Upper lobe of right lung (tissue), 1 donor: ENCODE measurements at places on chromosomes 5 and 9. TPM values are rescaled to one million over a fixed set of nuclear protein-coding genes. Genes with fewer than 3 reads are reported as not detected.

Gene GDA
- 0.20 TPM for total RNA-seq

Gene SEMA6A
- total RNA-seq: 33.3 TPM

Gene ANKDD1B
- total RNA-seq: 3.7 TPM

Gene PTGDS
- 477 TPM for total RNA-seq

Gene KCNIP1
- total RNA-seq: 2.7 TPM

- no peak overlapping the region for H3K4me3 ChIP-seq
- DNase-seq: no peak
- no peaks in the 10 kb centered on the region for H3K27me3 ChIP-seq
These were observed 12.5 kb upstream of the RAD23B start for GRCh38 chr9:107270580-107270979.

DNA sequence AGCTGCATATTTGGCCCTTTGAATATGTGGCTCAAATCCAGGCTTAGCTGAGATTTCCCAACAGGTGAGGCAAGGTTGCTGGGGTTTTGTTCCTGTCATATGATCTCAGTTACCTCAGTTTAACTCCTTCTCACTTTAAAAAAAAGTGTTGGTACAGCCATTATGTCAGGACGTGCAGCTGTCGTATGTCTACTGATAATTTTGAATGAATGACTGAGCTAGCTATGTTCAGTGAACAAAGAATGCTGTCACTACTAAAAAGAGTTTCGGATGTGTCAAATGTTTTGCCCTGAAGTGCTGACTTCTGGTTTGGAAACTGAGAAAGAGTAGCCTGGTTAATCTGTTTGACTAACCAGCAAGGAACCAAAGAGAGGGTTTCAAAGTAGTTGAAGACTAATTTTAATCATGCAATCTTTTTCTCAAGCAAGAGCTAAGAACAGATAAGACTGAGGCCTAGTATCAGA is 106.3 kb upstream of the NR3C1 start:
- no peaks in the 10 kb centered on the region for H3K36me3 ChIP-seq
- H3K4me3 ChIP-seq: no peak overlapping the region
- peaks cover 11% of the 10 kb centered on the region for H3K4me1 ChIP-seq
- no peaks in the 10 kb centered on the region for H3K27me3 ChIP-seq
- no peak for DNase-seq

GRCh38 chr9:114301798-114302565 is 20.9 kb upstream of the ORM1 start:
- H3K27me3 ChIP-seq: no peaks in the 10 kb centered on the region
- no peaks in the 10 kb centered on the region for H3K4me1 ChIP-seq
- no peak overlapping the region for H3K4me3 ChIP-seq
- H3K36me3 ChIP-seq: peaks cover 5% of the 10 kb centered on the region

DNA sequence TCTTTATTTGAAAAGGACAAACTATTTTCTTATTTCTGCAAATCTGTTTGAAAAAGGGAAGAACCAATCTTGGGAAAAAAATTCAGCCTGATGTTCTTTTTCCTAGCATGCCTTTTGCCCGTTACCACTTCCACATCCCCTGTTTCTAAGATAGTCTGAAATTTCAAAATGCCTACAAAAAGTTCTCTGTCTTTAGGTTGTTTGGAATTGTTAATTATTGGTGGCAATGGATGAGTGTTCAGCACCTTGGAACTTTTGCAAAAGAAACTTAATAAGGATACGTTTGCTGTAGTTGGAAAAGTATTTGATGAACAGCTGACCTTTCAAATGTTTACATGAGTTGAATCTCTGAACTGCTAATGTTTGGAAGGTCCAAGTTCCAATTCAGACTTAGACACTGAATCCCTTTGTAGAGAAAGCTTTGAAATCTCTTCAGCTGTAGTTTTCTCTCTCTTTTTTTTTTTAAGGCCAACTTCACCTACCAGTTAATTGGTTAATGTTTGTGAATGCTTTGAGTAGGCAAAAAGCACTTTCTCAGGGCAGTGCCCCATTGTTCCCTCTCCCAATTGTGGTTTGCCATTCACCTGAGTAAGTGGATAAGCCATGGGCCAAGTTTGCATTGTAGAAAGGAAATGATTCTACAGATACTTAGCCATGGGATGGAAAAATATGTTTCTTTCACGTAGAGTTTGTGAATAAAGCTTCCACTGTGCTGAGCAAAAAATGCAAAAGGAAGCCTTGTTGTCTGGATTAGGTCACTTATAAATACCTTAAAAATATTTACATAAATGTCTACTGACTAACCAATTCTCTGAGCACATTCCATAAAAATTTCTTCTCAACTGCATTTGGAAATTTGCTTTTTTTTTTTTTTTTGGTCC is 156.4 kb upstream of the ELL2 start:
- H3K4me3 ChIP-seq: no peak overlapping the region
- no peaks in the 10 kb centered on the region for H3K27me3 ChIP-seq
- DNase-seq: no peak
- H3K27ac ChIP-seq: no peak overlapping the region

GRCh38 chr5:124884114-124884513 is 137.7 kb upstream of the ZNF608 start:
- H3K27me3 ChIP-seq: no peaks in the 10 kb centered on the region
- no peak overlapping the region for H3K27ac ChIP-seq

- no peaks in the 10 kb centered on the region for H3K27me3 ChIP-seq
- peaks cover 14% of the 10 kb centered on the region for H3K4me1 ChIP-seq
- H3K36me3 ChIP-seq: no peaks in the 10 kb centered on the region
- no peak overlapping the region for H3K27ac ChIP-seq
- H3K4me3 ChIP-seq: no peak overlapping the region
- no peak for DNase-seq
These were observed 56.8 kb downstream of the ANGPTL2 start for GRCh38 chr9:127065592-127065991.

DNA sequence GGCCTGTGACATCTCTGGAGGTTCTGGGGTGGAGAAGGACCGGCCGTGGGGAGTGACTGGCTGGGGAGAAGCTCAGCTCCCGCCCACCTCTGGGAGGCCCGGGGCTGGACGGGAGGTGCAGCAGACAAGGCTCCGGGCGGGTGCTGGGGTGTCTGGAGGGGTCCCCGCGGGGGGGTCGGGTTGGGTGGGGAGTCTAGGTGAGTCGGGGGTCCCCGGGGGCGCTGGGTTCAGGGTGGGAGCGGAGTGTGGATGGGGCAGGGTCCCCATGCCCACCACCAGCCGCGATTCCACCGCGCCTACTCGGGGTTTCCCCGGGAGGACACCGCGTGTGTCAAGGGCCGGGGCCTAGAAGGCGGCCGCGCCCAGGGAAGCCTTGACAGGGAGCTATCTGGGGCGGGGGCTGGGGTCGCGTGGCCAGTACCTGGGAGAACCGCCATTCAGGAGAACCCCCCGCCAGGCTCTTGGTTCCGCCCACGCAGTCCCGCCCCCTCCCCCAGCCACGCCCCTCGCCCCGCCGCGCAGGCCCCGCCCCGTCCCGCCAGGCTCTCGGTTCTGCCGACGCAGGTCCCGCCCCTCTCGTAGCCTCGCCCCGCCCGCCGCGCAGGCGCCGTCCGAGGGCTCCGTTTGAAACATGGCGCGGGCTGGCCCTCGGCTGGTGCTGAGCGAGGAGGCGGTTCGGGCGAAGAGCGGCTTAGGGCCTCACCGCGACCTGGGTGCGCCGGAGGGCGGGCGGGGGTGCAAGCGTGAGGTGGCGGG is at the start of gene CEP72:
Gene CEP72, plus strand, starts transcription at position 610 of the 756 bp plus-strand sequence. Its CDS starts 22 bp downstream, at position 632.
- peak; percentile 95 for DNase-seq
- H3K4me3 ChIP-seq: peak within 1 kb of the TSS; percentile 77
- H3K4me1 ChIP-seq: peaks cover 7% of the 10 kb centered on the region
- peaks cover 12% of the 10 kb centered on the region for H3K27me3 ChIP-seq
- H3K36me3 ChIP-seq: no peaks in the 10 kb centered on the region

- H3K4me3 ChIP-seq: peak overlapping the region; percentile 34
- H3K4me1 ChIP-seq: peaks cover 24% of the 10 kb centered on the region
- no peaks in the 10 kb centered on the region for H3K36me3 ChIP-seq
- H3K27ac ChIP-seq: no peak overlapping the region
These were observed 3.7 kb downstream of the PITX1 start for GRCh38 chr5:135030123-135030955.

DNA sequence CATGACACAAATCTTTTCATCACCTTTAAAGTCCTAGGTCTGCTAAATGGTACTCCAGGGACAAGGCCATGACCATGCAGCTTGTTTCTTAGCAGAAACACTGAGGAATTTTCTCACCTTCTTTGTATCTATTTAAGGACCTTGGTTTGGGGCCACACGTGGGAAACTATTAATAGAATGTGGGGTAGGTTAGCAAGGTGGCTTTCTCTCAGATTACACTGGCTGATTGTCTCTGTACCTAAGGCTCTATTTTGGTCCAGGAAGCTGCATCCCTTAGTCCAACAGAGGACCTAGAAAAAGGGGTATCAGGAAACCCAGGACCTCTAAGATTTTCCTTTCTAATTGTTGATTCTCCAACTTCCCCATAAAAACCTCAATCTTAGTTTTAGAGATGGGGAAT is 36.3 kb upstream of the FRMD3 start:
- no peaks in the 10 kb centered on the region for H3K4me1 ChIP-seq
- H3K27me3 ChIP-seq: no peaks in the 10 kb centered on the region
- DNase-seq: no peak

DNA sequence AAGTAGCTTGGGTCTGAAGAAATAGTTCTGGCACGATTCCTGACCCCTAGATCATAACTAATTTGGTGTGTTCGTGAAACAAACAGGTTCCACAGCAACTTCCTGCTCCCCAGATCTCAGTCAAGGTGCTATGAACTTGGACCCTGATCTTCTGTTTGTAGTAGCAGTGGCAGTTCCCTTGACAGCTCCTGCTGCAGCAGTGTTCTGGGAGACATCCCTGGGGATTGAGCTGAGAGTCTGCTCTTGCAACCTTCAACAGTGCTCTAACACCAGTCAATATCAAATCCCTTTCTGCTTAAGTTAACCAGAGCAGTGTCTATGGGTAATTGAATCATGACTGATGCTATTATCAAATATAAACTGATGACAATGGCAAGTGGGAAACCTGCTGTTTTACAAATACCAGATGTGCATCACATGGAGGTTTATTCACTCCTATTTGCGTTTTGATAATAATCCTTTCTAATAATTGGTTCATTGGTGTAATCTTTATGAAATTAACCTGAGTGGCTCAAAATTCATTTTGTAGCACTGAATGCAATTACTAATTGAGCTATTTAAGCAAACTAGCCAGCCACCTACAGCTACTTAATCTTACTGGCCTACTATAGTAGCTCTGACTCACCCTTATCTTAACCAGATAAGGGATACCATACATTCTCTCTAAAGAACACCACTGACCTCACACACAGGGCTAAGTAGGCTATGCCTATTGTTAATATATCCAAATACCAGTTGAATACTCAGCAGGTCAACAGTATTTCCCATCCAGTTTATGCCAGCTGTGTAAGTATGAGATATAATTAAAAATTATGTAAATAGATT is 21.9 kb downstream of the KDM4C start:
- no peaks in the 10 kb centered on the region for H3K27me3 ChIP-seq
- no peak for DNase-seq
- peaks cover 11% of the 10 kb centered on the region for H3K4me1 ChIP-seq
- H3K36me3 ChIP-seq: no peaks in the 10 kb centered on the region

- no peak for DNase-seq
- no peak overlapping the region for H3K27ac ChIP-seq
- no peaks in the 10 kb centered on the region for H3K4me1 ChIP-seq
- no peak overlapping the region for H3K4me3 ChIP-seq
- H3K36me3 ChIP-seq: no peaks in the 10 kb centered on the region
These were observed 82.0 kb downstream of the YIPF5 start for GRCh38 chr5:144088206-144089064.

DNA sequence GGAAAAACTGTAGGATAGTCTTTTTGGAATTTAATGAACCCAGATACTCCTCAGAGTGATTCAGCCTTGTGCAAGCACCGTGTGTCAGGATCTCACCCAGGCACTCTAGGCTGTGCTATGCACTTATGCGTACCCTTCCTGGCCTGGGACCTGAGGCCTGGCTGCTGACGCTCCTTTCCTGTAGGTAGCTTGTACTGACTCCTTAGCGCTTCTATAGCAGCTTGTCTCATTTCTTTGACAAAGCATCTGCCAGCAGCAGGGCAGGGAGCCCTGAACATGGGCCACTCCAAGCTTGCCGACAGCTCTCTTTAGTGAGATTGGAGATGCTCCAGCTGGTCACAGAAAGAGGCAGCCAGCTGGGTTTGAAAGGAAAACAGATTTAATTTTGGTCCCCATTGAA is 147.3 kb downstream of the SGCD start:
- no peak overlapping the region for H3K4me3 ChIP-seq
- no peak overlapping the region for H3K27ac ChIP-seq
- DNase-seq: no peak
- peaks cover 17% of the 10 kb centered on the region for H3K4me1 ChIP-seq

- no peak overlapping the region for H3K4me3 ChIP-seq
- no peaks in the 10 kb centered on the region for H3K27me3 ChIP-seq
- H3K4me1 ChIP-seq: no peaks in the 10 kb centered on the region
- H3K36me3 ChIP-seq: no peaks in the 10 kb centered on the region
- H3K27ac ChIP-seq: no peak overlapping the region
These were observed 49.5 kb downstream of the KLF4 start for GRCh38 chr9:107439991-107440456.

DNA sequence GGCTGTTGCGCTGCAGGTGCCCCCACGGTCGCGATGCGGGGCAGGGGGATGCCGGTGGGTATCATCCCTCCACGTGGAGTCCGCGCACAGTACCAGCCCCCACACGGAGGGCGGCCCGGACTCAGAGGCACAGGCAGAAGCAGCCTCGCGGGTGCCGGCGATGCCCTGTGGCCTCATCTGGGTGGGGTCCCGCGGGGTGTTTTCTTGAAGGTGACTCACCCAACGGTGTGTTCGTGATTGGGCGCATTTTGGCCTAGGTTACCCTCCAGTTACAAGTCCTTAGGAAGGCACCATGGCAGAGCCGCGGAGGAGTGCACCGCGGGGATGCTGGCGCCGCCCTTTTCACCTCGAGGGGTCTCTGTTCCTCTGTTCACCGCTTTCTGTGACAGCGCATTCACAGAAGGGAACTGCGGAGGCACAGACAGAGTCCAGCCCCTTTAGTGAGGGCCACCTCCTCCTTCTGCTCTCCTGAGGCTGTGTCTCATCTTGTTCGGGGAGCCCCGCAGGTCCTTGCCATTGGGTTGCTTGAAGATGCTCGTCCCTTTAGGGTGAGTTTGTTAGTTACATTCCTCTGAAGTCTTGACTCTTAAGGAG is 21.6 kb upstream of the EXOC3 start:
- peak; percentile 58 for DNase-seq
- H3K27ac ChIP-seq: no peak overlapping the region
- no peak overlapping the region for H3K4me3 ChIP-seq
- no peaks in the 10 kb centered on the region for H3K4me1 ChIP-seq
- H3K27me3 ChIP-seq: no peaks in the 10 kb centered on the region
- H3K36me3 ChIP-seq: no peaks in the 10 kb centered on the region

- no peaks in the 10 kb centered on the region for H3K36me3 ChIP-seq
- H3K27me3 ChIP-seq: no peaks in the 10 kb centered on the region
- DNase-seq: no peak
These were observed 4.7 kb downstream of the CCIN start for GRCh38 chr9:36173861-36174260.
